CD8-positive, alpha-beta memory T cell (primary cell): ENCODE measurements at places on chromosomes 3 and 15. TPM values are rescaled to one million over a fixed set of nuclear protein-coding genes. Genes with fewer than 3 reads are reported as not detected.
A peak's percentile ranks its signal among the peaks of the same experiment; 100 is the strongest.

COL6A6 gene
- not detected for total RNA-seq

DNA sequence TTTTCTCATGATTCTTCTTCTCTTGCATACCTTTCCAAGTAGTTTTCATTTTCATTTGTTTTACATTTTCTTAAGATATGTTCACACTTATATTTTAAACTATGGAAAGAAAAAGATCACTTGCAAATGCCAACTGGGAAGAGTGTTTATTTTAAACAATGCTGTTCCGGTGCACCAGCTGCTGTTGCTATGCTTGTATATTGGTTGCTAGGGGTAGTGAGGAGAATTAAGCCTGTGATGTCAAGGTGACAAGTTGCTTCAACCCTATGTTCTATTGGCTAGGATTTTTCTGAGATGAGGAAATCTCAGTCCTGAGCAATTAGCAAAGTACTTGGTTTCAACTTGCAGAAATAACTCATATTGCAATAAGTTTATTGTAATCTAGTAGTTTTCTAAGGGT is 500.1 kb downstream of the MFSD1 start:
- DNase-seq, result no peak

- no peak for DNase-seq
Measured at GRCh38 chr3:80696280-80696679, 928.5 kb upstream of the ROBO1 start.

GRCh38 chr3:155872904-155873646 is 2.6 kb downstream of the GMPS start:
- no peak for DNase-seq

DNA sequence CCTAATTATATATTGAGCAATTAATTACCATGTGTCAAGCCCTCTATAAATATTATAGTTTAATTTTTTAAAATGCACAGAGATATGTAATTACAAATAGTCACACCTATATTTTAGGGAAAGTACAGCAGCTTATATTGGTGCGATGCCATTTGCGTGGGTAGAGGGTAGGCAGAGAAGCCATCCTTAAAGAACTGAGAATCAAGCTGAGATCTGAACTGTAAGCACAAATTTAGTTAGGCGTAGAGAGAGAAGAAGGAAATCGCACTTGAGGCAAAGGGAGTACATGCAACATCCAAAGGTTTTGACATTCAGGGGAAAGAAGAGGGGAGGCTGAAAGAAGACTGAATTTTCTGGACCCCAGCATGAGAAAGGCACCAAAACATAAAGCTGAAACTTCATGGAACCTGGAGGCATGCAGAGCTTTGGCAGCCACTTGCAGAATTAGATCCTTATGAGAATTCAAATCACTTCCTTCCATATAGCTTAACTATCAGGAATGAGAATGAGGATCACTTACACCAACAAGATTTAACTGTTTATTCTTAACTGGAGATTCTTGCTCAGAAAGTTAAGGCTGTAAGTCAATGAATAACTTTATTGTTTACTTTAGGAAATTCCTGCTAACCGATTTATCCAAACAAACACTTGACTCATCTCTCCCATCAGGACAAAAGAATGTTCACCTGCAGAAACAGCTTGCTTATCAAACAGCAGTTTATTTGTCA is 114.3 kb downstream of the TGFBR2 start:
- no peak for DNase-seq

- no peak for DNase-seq
Measured at GRCh38 chr3:183287301-183287971, 34.4 kb downstream of the B3GNT5 start.

DNA sequence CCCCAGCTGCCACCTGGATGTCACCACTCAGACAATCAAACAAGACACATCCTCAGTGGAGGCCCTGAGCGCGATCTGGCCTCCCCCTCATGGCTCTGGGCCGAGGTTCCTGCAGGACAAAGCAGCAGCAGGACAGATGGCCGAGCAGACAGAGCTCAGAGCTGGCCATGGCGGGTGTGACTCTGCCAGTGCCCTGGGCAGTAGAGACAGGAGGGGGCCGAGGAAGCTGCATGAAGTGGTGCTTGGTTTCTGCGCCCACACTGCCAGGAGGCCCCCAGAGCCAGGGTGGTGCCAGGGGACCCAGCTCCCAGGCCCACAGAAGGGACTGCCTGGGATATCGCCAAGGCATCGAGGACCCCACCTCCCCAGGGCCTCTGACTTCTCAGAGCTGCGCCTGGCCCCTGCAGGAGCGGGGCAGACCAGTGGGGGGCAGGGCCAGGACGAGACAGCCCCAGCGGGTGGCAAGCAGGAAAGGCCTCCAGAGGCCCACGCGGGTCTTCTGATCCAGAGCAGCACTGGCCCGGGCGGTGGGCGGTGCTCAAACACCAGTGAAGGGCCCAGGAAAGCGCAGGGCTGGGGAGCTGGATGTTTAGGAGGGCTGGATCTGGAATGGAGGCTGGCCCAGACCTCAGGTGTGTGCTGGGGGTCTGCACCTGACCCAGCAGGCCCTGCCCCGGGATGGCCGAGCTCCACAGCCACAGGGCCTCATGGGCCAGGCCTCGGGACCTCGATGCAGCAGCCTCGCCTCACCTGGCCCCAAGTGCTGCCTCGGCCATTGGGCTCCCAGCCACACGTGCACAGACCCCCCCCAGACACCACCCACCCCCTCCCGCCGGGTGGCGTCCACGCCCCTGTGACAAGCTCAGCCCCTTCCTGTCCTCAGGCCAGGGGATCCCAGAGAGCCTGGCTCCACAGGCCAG is 76.0 kb downstream of the GOLGA8G start:
- DNase-seq, result no peak

DNA sequence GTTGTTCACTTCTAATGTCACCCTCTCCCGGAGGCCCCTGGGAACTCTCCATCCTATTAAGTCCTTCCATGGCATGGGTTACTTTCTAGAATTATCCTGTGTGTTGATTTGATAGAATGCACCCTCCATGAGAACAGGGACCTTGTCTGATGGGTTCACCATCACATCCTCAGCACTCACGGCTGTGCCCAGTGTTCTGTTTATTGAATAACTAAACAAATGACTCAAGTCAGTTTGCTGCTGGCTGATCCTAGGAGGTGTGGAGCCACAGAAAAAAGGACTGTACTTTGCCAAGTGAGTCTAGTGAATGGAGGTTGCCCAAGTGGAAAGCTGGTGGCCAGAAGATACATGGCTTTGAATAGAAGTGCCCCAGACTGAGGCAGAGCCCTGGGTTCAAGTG is 48.5 kb upstream of the RAB6B start:
- DNase-seq, result no peak

MORC1 gene
- total RNA-seq, result not detected

DNA sequence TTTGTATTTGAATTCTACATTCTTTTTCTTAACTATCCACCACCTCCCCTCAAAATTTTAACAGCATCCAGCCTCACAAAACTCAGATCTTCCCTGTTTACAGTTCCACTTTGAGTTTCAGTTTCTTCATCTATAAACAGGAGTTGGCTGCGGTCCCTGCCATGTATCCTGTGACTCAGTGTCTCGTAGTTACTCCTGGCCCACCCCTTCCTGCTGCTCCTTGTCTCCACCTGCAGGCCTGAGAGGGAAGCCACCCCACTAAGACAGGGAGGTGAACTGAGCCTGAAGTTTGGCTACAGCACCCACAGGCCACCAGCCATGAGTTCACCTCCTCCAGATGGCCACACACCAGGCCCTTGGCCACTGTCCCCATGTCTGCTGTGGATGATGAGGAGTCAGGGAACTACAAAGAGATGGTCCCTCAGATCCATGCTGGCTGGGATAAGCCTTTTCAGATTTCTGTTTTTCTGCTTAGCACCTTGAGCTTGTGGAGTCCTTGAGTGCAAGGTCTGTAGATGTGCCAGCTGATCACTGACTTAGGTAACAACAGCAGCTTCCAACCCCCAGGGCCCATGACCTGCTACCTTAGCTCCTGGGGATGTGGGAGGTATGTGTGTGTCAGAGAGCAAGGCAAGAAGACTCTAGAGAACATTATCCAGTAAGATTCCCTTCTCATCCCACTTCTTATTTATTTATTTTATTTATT is 37.5 kb downstream of the CD86 start:
- DNase-seq, result no peak

- DNase-seq, result no peak
Measured at GRCh38 chr3:142543307-142543706, 35.2 kb downstream of the ATR start.

RPL14 gene
- total RNA-seq, result 2,774 TPM

DNA sequence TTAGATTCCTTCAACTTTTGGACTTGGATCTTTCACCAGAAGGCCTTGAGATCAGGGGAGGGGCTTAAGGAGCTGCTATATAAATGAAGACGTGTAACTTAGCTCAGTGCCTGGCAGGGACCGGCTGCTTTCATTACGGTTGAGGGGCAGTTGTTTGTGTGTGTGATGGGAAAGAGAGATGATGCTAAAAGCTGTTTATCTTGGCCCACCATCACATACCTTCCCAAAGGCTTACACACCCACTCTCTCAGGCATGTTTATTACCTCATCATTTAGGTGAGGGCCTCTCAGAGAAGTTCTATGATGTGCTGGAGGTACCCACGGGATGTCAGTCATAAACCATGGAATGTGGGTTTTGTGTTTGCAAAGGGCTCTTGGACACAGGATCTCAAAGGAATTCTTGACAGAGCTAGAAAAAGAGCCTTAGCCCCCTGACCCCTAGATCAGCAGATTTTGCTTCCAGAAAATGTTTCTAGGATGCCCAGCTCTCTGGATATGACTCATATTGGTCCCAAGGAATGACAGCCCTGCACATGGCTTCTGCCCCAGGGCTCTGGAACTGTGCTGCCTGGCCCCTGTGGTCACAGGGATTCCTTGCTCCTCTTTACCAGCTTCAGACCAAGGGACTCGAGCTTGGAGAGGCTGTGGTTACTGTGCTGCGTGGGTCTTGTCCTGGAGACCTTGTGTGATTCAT is 15.9 kb upstream of the SMAD3 start:
- no peak for DNase-seq

DNA sequence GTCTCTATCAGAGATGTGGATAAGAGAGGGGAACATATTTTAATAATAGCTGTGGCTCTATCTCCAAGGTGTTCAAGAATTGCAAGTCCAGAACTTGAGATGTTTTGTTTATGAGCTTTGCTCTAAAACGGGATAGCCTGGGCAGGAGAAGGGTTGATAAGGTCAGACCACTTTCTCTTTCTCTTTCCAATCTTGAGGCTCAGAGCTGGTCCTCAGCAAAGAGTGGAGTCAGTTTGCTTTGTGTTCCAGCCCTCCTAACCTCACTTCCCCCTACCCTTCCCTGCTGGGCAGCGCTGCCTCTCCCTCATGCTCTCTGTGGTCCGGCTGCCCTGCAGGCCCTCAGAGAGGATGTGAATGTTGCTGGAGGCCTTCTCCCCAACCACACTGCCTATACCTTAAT is 13.8 kb downstream of the KLHL6 start:
- no peak for DNase-seq

C3orf20 gene
- 0.07 TPM for total RNA-seq

HHATL gene
- not detected for total RNA-seq

- DNase-seq, result no peak
Measured at GRCh38 chr15:51658664-51659063, 22.6 kb upstream of the SCG3 start.

DNA sequence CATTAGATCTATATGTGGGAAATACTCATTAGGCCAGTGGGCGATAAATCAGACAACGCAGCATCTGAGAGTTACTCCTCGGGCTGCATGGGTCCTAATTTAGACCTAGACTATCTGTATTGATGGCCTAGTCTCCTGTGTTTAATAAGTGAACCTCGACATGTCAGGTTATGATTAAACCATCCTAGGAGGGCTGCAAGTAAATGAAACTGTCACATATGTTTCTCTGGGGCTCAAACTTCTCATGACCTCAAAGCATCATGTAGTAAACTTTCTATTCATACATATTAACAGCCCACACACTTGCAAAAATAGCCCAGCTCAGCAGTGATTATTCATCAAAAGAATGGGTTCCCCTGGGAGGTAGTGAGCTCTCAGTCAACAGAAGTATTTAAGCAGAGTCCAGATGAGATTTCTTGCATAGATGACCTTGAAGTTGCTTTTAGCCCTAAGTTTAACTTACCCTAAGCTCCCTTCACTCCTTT is 51.6 kb downstream of the RAB11A start:
- DNase-seq, result no peak

GRIP2 gene
- not detected for total RNA-seq

DNA sequence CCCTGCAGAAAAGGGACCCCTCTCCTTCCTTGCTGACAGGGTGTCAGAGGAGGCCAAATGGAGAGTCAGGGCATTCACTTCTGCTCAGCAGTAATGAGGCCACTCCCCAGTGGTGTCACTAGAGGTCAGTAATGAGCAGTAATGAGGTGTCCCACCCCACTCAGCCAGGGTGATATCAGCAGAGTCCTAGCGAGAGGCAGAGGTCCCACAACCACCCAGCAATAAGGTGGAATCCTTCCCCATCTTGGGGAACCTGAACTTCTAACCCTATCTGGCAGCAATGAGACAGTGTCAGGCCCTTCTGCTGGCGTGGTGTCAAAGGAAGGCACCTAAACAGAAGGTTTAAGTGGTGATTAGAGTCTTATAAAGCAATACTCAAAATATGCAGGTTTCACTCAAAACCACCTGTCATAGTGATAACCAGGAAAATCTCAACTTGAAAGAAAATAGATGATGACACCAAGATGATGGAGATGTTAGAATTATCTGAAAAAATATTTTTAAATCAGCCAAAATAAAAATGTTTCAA is 12.9 kb downstream of the OCA2 start:
- DNase-seq, result peak; percentile 40
